ENCODE measurements at places on chromosomes 1 and 21. TPM values are rescaled to one million over a fixed set of nuclear protein-coding genes. Genes with fewer than 3 reads are reported as not detected.

DNA sequence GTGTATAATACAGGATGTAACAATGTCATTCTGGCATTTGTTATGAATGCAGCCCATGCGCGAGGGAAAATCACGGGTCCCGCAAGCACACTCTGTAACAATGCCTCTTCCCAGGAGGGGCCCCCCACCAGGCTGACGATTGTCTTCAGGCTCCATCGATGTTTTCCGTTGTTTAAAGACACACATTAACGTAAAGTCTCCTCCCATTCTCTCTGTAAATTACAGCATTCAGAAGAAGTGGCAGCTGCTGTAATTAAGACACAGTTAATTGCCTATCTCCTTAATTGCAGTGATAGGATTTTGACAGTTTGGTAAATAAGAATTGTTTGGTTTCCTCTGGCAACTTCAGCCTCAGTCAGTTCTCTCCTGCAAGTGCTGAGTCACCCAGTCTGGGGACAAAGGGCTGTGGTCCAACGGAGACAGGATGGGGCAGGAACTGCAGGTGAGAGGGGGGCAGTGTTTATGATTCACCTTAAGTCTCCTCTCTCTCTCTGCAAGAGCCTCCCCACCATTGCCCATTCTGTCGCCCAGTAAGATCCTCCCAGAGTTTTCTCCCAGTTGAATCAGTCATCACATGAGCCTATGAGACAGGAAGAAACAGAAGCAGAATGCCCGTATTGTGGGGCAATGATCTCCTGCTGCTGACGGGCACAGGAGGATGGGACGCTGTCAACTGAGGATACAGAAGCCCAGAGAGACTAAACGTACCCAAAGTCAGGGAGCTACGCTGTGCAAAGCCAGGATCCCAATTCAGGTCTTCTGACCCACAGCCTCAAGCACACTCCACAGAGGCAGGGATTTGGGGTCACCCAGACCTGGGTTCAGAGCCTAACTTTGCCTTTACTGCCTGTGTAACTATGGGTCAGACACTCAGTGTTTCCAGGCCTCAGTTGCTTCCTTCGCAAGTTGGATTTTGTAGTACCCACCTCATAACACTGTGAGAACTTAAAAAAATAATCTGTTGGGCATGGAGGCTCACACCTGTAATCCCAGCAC, 110.0 kb downstream of the ADSS2 start:
- DNase-seq, result no peak

DNA sequence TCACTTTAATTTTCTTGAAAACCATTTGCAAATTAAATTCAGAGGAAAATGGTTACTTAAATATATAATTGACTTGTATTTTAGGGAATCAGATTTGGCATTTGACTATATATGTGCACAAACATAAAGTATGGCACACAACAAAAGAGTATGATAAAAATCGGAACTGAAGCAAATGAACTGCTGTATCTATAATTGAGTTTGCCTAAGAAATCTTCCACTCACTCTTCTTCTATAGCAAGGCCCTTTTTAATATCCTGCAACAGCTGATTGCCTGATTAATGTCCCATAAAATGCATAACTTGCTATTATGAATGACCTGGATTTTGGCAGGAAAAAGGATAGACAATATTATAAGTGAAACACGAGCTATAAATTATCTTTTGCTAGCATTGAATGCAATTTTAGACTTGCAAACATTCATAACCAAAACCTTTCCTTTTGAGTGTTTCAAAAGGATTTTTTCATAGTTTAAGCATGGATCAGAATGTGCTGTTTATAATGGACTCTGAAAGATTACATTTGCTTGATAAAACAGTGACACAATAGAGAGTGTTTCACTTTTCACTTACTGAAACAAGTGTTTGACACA, 2204.3 kb downstream of the MRPL39 start:
- DNase-seq, result no peak

GRCh38 chr1:192831706-192832355, 23.0 kb downstream of the RGS2 start:
- DNase-seq, result no peak

GRCh38 chr1:178241057-178241456, 147.2 kb downstream of the RASAL2 start:
- no peak for DNase-seq

DNA sequence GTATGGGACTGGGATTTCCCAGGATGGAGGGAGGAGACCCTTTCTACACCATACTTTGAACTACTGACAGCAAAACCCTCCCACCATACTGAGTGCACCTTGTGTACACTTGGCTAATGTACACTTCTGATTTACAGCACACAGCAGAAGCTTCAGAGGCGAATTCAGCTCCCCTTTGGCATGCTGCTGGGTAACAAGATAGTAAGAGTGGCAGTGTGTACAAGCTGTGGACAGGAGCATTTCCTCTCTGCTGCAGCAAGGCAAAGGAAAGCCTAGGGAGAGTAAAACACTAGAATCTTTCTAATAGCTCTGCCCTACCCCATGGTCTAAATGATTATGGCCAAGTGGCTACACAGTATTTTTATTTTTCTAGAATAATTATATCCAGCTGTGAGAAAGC, 83.9 kb upstream of the ARTN start:
- DNase-seq, result no peak

GRCh38 chr1:46492871-46493270, 3.2 kb downstream of the DMBX1 start:
- DNase-seq, result no peak

DNA sequence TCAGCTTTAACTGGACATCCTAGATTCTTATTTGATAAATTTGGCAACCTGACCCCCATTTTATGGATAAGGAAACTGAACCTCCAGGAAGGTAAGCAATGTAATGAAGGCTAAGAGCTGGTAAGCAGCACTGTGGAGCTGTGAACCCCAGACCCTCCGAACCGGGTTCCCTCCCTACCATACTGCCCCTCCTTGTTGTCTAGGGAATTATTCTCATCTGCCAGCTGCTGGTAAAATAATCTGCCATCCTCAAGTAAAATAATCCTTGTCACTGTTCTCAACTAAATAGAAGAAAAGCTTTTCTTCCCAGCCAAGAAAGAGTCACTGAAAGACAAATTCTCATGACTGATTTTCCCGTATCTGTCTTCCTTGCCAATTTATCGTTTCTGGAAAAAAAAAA, 55.8 kb upstream of the PRDX6 start:
- DNase-seq, result no peak

GRCh38 chr1:89692601-89693521, 59.9 kb downstream of the LRRC8C start:
- no peak for DNase-seq

DNA sequence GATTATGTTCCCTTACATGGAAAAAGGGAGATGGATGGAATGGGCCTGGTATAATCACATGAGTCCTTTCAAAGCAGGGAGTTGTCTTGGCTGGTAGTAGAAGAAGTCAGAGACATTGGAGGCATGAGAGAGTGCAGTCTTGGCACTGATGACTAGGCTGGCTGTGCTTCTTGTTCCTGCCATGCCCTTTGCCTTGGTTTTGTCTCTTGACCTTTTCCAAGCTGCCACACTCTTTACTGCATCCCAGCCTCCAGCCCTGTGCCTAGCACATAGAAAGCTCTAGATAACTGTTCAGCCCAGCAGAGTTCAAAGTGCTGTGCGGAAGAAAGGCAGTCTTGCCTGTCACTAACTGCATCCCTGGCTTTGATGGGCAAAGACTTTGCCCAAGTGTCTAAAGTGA, 412.6 kb downstream of the PRDM2 start:
- DNase-seq, result no peak

GRCh38 chr1:230778916-230779590, 31.9 kb downstream of the CAPN9 start:
- DNase-seq, result no peak

DNA sequence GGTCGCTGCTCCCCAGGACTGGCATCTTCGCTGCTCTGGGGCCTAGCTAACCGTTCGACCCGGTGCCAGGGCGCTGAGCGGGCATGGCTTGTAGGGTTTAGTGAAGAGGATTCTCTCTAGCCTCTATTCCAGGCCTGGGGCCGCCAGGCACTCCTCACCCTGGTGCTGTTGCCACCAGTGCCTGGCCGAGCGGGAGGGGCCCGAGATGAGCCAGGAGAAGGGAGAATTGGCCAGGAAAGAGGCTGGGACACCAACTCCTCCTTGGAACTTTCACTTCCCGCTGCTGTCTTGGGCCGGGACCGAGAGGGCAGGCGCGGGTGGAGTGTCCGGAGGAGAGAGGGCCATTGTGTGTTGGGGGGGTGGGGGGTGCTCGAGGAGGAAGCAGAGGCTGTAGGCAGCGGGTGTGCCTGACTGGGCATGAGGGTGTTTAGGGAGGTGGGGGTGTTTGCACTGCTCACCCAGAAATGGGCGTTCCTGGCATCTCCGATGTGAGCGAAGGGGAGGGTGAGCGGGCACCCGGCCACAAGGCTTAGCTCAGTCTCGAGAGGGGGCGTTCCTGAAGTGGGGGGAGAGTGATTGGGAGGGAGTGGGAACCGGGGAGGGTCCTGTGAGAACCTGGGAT, 772 bp downstream of the ADAM15 start:
- peak; percentile 75 for DNase-seq

The SRSF10 gene
- 92.1 TPM for total RNA-seq

The LGR6 gene
- total RNA-seq, result 0.53 TPM

The KCNE2 gene
- total RNA-seq, result 2.2 TPM

The GBP6 gene
- total RNA-seq, result not detected

The CDA gene
- 4.3 TPM for total RNA-seq

The CR1 gene
- 30.1 TPM for total RNA-seq

The SDC3 gene
- total RNA-seq, result 84.9 TPM

All from sciatic nerve (tissue), 2 donors.